ENCODE measurements at places on chromosomes 5 and 9. TPM values are rescaled to one million over a fixed set of nuclear protein-coding genes. Genes with fewer than 3 reads are reported as not detected.

NR2F1 gene
- total RNA-seq = 1.1 TPM

DNA sequence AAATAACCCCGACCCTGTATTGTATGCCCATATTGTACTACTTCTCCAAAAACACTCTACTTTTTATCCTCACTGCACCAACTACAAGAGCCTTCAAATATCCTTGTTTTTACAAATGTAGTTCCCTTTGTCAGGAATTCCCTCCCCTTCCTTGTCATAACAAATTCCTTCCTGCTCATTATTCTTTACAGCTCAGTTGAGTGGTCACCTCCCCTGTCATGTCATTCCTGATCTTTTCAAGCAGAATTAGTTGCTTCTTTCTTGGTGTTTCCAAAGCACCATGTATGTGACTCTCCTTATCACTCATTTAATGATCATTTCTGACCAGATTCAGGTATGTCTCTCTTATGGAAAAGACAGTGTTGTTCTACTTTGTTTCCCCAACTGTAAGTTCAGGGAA, 194.2 kb upstream of the SMC2 start:
- no peak for DNase-seq

ZNF483 gene
- 17.8 TPM for total RNA-seq

DNA sequence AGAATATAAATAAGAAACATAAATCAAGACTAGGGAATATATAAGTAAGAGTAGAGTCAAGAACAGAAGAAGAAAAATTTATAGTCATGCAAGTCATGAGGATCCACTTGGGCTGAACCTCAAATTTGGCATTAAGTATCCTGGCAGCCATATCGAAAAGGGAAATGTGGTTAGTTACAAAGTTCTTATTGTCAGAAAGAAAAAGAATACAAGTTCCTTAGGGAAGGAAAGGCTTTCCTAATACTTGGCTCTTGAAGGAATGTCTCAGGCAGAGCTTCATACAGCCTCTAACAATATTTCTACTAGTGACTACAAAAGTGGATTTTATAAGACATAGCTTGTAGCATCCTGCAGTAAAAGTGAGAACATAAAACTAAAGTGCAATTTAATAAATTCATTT, 45.4 kb downstream of the TMEM252 start:
- no peak for DNase-seq

DNA sequence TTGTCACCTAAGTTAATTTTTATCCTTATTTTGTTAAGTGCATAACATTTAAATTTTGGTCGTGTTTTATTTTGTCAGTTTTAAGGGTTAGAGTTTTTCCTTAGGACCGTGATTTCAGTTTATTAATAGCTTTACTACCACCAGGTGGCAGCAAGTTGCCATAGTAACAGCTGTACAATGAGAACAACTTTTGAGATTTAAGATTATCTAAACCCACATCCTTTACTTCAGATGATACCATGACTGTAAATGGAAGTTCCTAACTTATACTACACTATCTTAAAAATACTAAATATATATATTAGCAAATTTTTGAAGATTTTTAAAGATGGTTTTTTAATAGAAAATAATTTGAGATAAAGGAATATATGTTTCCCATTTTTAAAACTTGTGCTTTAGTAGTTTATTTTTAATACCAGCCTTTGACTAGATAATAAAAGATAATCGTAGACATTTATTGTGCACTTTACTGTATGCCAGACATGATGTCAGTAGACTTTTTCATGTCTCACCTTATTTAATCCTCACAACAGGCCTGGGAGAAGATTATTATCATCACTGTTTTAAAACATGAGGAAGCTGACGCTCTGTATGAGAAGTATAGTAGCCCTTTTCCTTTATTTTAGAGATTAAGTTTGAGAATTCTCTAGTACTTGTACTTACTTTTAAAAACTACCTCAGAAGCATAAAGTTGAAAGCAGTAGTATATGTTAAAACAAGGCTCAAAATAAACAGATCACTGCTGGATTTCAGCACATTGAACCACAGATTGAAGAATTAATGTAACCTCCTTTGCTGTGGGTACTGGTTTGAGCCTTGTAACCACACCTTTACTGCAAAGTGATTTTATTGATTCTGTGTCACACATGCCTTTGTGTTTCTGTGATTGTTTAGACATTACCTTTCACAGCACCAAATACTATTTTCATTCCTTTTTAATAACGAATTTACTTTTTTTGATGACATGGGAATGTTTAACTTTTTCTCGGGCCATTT, 27.5 kb downstream of the SREK1 start:
- no peak for DNase-seq

DNA sequence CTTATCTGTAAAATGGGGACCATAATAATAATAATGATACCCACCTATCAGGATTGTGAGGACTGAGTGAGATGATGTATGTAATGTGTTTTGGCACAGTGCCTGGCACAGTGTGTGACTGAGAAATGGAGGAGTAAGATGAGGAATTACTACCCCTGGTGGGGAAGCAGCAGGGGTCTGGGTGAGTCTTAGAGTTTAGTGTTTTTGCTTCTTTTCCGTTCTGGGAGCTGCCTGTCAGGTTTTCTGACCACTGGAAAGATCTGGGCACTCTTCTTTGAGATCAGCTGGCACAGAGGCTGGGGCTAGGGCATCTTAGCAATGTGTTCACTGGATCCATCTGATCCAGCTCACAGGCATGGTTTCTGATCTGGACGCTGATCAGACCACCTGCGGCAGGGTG, 8.5 kb downstream of the LCP2 start:
- no peak for DNase-seq

DNA sequence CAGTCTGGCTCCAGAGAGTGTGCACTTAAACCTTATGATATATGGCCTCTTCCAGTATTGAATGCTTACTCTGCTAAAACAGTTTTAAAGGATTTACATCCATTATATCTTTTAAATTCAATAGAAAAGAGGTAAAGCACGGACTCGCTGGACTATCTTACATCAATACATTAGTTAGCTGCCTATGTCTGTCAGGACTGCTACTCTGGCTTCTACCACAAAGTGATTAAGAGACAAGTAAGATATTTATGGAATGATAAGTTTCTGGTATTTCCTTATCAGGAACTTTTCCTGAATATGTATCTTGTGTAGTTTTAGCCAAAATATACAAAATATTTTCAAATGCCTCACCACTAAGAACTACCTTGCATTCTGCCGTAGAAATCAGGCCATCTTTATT, 295.1 kb downstream of the ISL1 start:
- no peak for DNase-seq

GRCh38 chr9:115103746-115104477, 14.0 kb downstream of the TNC start:
- DNase-seq = no peak

DNA sequence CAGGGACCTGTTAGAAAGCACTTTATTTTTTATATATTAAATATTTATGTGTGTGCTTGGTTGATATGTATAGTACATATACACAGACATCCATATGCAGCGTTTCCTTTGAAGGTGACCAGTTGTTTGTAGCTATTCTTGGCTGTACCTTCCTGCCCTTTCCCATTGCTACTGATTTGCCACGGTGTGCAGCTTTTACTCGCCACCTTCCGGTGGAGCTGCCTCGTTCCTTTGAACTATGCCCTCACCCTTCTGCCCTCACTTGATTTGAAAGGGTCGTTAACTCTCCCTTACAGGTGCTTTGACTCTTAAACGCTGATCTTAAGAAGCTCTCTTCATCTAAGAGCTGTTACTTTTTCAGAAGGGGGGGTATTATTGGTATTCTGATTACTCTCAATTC, 20.5 kb downstream of the RGMB start:
- no peak for DNase-seq

Measured in thoracic aorta (tissue), 2 donors.